AG08395 (cell line): ENCODE measurements at places on chromosomes 2 and 18.

GRCh38 chr2:175462246-175462645 lies 280.7 kb upstream of the ATP5MC3 start:
- no peak for DNase-seq

DNA sequence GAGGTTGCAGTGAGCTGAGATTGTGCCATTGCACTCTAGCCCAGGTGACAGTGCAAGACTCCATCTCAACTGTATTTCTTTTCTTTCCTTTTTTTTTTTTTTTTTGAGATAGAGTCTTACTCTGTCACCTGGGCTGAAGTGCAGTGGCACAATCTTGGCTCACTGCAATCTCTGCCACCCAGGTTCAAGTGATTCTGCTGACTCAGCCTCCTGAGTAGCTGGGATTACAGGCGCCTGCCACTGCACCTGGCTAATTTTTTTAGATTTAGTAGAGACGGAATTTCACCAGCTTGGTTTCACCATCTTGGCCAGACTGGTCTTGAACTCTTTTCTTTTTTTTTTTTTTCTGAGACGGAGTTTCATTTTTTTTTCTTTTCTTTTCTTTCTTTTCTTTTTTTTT lies 41.3 kb upstream of the SATB2 start:
- DNase-seq: no peak

GRCh38 chr2:215811003-215811402 lies 202.3 kb downstream of the MREG start:
- no peak for DNase-seq

DNA sequence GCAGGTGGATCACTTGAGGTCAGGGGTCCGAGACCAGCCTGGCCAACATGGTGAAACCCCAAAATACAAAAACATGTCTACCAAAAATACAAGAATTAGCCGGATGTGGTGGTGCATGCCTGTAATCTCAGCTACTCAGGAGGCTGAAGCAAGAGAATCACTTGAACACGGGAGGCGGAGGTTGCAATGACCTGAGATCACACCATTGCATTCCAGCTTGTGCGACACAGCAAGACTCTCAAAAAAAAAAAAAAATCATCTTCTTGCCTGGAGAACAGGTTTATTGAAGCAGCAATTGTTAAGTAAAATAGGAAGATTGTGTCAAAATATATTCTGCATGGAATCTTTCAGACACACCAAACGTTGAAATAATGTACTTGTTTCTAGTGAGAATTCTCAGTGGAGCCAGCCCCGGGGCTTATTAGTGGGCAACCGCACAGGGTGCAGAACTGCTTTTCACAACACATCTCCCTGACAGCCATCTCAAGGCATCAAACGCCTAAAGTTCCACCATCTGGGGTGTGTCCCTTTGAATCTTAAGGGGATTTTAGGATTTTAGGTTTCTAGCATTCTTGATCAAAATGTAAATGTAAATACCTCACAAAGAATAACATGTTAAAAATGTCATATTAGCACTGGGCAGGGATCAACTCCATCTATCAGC lies 28.6 kb upstream of the PPP4R1 start:
- no peak for DNase-seq

DNA sequence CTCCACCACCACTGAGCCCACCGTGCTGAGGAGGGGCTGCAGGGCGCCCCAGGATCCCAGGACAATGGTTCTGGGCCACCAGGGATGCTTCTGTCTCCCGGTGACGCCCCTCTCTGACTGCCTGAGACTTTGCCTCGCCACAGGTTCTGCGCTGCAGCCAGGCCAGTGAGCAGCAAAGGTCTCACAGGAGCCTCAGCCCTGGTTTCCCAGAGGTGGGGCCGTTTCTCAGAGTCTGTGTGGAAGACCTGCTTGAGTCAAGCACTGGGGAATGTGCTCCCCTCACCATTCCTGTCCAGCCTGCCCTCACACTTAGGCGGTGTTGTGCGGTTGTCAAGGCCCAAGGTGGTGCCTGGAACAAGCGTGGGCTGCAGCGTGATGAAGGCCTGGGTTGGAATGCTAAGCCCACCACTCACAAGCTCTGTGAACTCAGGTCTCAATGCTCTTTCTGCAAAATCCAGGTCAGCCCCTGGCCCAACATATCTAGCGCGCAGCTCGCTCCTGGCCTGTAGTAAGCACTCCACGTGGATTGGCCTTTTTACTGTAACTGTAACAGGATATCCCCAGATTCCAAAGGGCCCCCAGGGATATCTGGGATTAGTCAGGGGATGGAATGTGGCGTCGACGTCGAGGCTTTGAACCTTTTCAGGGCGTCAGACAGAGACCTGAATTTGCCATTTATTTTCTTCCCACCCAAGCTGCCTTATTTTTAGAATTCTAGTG lies 47.6 kb downstream of the PLB1 start:
- DNase-seq: peak; percentile 58

GRCh38 chr2:230144355-230144754 lies 75.4 kb downstream of the SP110 start:
- no peak for DNase-seq

- DNase-seq: peak; percentile 42
Observed at GRCh38 chr18:28834889-28835288, 658.0 kb upstream of the CDH2 start.

DNA sequence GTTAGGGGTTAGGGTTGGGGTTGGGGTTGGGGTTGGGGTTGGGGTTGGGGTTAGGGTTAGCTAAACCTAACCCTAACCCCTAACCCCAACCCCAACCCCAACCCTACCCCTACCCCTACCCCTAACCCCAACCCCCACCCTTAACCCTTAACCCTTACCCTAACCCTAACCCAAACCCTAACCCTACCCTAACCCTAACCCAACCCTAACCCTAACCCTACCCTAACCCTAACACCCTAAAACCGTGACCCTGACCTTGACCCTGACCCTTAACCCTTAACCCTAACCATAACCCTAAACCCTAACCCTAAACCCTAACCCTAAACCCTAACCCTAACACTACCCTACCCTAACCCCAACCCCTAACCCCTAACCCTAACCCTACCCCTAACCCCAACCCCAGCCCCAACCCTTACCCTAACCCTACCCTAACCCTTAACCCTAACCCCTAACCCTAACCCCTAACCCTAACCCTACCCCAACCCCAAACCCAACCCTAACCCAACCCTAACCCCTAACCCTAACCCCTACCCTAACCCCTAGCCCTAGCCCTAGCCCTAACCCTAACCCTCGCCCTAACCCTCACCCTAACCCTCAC lies 24.1 kb upstream of the RABL2A start:
- no peak for DNase-seq

GRCh38 chr2:176482107-176482506 lies 212.9 kb downstream of the MTX2 start:
- no peak for DNase-seq

DNA sequence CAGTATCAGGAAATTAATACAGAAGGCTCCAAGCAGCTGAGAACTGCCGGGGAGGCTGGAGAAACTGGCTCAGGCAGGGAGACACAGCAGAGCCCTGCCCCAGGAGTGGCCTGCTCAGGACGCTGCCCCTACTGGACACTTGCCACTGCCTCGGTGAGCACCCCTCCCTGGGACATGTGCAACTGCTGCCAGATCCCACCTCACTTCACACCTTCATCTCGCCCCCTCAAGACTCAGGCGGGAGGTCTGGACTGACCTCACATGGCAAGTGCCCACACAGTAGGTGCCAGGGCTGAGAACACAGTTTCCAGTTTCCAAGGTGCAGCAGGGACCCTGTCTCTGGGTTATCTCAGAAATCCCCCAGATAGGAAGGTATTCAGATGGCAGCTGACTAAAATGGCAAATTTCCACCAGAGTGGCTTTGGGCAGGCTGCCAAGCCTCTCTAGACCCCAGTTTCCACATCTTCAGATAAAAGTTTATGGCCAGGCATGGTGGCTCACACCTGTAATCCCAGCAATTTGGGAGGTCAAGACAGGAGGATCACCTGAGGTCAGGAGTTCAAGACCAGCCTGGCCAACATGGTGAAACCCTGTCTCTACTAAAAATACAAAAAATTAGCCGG lies 33.7 kb upstream of the LBH start:
- no peak for DNase-seq

- DNase-seq: peak; percentile 79
Observed at GRCh38 chr18:8389391-8390340, 219.6 kb upstream of the RAB12 start.

DNA sequence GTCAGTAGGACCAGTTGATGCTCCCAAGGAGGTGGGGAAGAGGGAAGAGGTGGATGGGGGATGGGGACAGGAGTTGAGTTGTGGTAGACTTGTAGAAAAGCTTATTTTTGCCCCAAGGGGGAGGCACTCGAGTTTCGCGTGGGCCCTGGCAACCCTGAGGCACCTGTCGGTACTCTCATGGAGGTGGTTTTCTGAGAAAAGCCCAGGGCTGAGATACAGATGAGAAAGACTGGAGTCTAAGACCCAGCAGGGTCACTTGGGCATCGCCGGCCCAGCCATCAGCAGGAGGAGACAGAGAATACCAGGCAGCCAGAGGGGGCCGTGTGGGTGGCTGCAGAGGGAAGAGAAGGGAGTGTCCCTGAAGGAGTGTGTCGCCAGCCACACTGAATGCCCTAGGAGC lies 57.7 kb upstream of the HPCAL1 start:
- no peak for DNase-seq

- no peak for DNase-seq
Observed at GRCh38 chr2:232435375-232435648, 20.6 kb upstream of the ALPI start.

- no peak for DNase-seq
Observed at GRCh38 chr2:36123995-36124394, 231.6 kb upstream of the CRIM1 start.

GRCh38 chr2:197500503-197501131 lies 438 bp downstream of the HSPE1 start:
- DNase-seq: no peak

DNA sequence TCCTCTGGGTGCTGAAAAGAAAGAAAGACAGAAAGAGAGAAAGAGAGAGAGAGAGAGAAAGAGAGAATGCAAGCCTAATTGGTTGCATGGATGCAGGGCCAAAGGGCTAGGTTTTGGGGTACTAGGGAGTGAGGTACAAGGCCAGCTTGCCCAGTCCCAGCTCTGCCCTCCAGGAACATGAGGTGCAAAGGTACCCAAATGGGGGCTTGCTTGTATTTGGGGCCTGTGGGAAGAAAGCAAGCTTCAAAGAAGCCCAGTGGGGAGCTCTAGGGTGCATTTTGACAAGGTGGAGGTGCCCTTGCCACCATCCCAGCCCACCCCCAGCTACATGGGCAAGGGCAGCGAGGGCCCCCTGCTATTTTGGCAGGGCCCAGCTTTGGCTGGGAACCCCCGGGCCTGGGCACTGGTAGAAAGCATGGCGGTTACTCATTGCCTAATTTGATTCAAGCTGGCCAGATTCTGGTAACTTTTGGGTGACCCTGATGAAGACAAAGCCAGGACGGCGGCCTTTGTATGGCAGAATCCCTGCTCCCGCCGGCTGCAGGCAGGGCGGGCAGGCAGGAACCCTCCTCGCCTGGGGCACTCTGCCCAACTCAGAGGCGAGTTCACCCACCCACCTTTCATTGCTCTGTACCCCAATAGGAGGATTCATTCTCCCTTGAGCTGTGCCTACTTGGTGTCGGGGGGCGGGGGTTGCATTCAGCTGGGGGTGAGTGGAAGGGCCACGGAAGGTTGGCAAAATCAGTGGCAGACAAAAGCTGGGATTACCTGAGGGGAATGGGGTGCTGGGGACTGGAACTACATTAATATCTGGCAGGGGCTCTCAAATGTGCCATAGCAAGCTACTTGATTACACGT lies 537 bp upstream of the HOXD4 start:
- DNase-seq: no peak

DNA sequence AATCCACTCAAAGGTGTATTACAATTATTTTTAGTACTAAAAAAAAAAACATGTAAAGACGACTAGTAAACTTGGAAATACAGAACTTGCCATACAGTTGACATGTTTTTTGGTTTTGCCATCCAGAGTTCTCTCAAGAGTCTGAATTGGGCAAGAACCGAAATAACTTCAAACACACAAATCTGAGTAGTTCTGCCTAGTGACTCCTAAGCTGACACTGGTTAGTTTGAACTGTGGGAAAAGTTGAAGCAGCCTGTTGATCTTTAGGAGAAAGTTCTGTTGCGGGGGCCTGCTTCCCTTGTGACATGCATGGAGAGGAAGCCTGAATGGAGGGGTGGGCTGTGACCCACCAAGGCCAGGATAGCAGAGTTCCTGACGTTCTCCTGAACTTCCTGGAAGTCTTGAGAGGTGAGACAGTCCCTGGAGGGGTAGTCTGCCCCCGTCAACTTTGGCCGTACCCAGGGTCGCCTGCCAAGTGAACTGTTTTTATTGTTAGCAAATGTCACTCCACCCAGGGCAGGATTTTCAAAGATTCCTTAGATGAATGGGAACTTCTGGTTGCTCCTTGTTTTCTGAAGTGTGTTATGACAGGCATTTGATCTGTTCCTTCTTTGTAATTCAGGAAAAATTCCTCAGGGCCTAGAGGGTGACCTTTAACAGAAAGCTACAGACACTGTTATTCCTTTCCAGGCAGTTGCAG lies 85.6 kb upstream of the SPTBN1 start:
- DNase-seq: peak; percentile 41

DNA sequence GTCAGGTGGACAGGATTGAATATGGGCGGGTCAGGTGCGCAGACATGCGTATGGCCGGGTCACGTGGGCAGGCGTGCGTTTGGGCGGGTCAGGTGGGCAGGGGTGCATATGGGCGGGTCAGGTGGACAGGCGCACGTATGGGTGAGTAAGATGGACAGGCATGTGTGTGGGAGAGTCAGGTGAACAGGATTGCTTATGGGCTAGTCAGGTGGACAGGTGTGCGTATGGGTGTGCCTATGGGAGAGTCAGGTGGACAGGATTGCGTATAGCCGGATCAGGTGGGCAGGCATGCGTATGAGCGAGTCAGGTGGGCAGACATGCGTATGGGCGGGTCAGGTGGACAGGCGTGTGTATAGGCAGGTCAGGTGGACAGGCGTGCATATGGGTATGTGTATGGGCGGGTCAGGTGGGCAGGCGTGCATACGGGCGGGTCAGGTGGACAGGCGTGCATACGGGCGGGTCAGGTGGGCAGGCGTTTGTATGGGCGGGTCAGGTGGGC lies 30.3 kb upstream of the KLF11 start:
- DNase-seq: no peak
